Fibroblast of upper back skin (primary cell): ENCODE measurements at places on chromosomes 1 and 21.

DNA sequence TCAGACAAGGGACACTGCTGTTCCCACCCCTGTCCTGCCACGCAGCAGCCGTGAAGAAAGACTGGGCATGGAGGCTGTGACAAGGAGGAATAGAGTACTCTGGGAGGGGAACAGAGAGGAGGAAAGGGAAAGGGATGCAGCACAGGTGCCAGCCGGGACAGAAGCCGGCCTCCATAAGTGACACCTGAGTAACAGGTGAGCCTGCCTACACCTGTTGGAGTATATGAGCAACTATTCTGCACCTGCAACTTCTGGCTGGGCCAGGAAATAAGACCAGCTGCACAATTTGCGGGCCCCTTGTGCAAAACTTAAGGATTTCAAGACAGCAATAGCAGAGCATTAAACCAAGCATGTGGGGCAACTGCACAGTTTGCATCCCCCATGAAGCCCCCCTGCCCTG, 72.5 kb upstream of the GOLT1A start:
- DNase-seq, result no peak

GRCh38 chr1:210394281-210394821, 65.6 kb downstream of the HHAT start:
- peak; percentile 65 for DNase-seq

- DNase-seq, result no peak
Observed at GRCh38 chr1:119435052-119435451, 20.1 kb downstream of the HSD3B2 start.

GRCh38 chr1:150970808-150971582, 3.6 kb downstream of the CERS2 start:
- DNase-seq, result no peak

DNA sequence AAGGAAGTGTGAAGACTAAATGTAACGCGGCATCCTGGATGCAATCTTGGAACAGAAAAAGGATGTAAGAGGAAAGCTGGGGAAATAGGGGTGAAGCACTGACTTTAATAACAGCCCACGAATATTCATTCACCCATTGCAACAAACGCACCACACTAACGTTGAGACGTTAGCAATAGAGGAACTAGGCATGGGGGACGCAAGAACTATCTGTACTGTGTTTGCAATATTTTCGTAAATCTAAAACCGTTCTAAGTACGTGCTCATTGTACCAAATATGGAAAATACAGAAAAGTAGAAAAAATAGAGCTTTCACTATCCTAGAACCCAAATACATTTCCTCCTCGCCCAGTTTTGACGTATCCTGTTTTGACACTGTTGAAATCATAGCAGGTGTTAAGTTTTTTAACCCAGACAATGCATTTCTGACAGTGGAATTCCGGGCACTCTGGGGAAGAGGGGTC, 3.9 kb downstream of the LAPTM5 start:
- DNase-seq, result no peak

DNA sequence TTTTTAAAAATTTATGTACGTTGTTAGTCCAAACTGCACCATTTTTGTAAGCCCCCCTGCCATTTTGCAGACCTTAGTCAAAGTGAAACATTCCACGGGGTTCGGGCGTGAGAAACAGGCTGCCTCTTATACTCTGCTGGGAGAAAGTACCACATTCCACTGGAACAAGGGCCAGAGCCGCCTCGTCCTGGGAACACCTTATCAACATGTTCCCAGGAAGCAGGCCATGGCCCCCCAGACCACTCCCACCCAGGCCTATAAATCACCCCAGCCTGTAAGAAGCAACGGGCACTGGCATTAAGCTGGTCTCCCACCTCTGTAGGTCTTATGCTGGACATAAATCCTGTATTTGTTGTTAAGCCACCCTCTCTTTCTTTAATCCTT, 854 bp upstream of the ZRANB2 start:
- DNase-seq, result no peak

DNA sequence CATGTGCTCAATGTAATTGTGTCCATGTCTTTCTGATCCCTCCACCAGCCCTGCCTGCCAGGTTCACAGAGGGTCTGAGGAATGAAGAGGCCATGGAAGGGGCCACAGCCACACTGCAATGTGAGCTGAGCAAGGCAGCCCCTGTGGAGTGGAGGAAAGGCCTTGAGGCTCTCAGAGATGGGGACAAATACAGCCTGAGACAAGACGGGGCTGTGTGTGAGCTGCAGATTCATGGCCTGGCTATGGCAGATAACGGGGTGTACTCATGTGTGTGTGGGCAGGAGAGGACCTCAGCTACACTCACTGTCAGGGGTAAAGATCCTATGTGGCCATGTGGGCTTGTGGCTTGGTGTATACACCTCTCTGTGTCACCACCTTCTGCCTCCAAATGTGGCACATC, 91.4 kb downstream of the OBSCN start:
- no peak for DNase-seq

DNA sequence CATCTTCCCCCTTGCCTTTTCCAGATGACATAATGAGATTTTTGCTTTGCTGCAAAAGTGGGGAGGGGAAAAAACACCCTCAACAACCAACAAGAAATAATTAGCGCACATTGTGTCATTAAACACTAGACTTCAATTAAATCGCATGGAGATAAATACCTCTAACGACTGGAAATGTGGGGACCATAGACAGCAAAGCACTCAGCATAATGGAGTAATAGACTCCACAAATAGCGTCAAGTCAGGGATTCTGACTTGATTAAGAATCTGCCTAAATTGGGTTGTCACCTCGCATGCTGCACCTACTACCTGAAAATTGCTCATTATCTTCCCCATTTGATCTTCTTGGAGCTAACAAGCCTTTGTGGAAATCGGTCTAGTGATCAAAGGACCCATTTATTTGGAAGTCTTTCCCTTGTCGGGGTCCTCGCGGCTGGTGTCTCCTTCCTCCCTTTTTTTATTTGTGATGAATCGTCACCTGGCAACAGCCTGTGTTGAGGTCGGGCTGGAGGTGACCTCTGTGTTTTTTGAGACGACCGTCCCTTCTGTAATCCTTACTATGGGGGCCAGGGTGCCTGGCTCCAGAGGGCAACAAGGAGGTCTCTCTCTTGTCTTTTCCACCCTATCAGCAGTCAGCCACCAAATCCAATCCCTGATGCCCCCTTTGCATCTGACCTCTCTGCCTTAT, 75.3 kb upstream of the IGSF21 start:
- no peak for DNase-seq

DNA sequence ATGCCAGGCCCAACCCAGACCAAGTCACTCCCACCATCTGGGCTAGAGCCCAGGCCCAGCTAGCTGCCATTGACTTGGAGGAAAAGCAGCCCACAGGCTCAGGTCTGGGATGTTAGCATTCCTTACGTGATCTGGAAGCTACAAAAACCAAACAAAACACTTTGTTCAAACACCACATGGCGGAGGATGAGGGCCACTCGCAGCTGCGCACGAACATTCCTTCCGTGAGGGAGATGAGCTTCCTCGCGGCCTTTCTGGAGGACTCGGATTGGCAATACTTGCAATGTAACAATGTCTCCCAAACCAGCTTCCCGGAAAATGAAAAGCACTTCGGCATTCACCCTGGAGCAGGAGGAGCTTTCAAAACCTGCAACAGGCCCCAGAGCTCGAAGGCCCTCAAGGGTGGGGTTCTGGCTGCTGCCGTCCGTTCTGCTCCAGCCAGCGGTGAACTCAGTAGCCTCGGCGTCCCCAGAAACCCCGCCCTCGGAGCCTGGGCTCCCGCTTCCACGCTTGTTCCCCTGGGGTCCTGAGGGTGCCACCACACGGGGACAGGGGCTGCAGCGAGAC, 40.5 kb downstream of the COL6A1 start:
- peak; percentile 76 for DNase-seq

DNA sequence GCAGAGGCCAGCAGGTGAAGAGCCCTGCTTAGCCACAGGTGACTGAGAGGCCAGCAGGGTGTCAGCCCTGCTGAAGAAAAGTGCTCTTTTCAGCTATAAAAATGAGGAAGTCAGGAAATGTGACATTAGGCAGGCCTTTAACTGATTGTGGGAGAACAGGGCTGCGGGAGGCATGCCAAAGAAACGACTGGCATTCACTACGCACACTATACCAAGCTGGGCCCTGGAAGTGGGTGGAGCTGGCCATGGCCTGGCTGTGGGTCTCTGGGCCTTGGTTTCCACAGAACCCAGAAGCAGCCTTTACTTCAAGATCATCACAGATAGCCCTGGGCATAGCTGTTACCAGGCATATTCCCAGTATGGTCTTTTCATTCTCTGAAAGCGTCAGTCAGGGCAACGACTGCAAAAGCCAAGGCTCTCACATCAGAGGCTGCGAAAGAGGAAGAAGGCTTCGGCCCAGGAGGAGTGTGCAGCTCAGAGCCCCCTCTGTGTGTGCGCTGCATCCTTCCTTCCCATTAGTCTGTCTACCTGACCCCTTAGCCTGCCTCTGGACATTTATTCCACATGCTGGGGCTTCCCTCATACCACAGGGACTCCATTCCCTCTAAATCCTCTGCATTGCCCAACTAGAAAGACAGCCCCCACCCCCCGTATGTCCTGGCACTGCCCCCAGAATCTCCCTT, 14.3 kb downstream of the SLC2A1 start:
- DNase-seq, result no peak
